Activated naive CD8-positive, alpha-beta T cell treated with anti-CD3 and anti-CD28 coated beads for 36 hours (primary cell): ENCODE measurements at places on chromosomes 12 and 14. TPM values are rescaled to one million over a fixed set of nuclear protein-coding genes. Genes with fewer than 3 reads are reported as not detected.

DNA sequence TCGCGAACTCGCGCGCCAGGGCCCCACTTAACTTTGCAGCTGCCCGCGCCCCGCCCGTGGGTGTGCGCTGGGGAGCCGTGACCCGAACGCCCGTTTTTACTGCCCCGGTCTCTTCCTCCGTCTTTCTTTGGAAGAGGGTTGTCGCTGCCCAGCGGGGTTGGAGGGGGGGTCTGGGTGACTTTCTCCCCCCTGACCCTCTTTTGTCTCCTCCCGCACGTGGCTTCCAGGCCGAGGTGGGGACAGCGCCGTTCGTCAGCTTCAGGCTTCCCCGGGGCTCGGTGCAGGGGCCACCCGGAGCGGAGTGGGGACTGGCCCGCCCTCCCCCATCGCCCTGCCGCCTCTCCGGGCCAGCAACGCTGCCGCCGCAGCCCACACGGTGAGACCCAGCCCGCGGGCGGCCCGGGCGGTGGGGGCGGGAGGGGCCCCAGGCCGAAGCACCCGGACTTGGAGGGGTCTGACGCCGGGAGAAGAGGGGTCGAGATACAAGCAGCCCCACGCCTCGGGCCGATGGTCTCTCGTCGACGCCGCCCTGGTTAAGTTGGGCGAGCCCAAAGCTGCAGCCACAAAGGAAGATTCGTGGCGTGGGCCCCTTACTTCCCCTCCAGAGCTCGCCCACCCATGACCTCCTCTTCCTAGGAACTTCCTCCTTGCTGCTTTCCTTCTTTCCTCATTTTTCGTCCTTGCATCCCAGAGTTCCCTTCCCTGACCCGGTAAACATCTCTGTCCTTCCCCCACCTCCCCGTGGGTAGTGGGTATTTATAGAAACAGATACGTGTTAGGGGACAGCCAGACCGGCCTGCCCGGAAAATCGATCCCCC is 1.2 kb downstream of the DYRK2 start:
- H3K27me3 ChIP-seq: no peaks in the 10 kb centered on the region
- peak overlapping the region; percentile 91 for H3K4me3 ChIP-seq
- H3K4me1 ChIP-seq: peaks cover 54% of the 10 kb centered on the region
- peak overlapping the region; percentile 90 for H3K27ac ChIP-seq
- peaks cover 35% of the 10 kb centered on the region for H3K36me3 ChIP-seq

DNA sequence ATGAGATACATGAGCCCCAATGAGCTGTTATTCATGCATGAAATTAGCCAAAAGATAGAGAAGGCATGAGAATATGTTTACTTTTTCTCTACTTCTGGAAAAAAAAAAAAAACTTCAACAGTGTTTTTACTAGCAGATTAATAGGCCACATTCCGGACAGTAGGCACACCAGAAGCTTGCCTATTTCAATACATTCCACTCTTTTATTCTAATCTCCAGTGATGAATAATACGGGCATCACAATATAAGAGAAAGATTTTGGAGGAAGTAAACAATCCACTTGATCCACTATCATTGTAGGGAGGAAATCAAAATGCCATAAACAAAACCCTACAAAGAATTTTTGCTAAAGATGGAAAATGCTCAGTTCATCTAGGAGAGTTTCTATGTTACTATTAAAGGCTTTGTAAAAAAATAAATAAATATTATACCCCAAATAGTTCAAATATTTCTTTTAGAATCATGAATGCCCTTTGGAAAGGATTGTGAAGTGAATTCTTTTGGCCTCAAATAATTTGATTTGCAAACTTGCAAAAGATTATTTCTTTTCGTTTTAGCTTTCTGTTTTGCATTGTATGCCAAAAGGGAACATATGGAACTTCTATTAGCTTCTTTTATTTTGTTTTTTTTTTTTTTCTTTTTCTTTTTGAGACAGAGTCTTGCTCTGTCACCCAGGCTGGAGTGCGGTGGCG is 232.6 kb downstream of the EPS8 start:
- H3K27ac ChIP-seq: no peak overlapping the region
- no peak for DNase-seq
- H3K27me3 ChIP-seq: no peaks in the 10 kb centered on the region

- no peaks in the 10 kb centered on the region for H3K36me3 ChIP-seq
- DNase-seq: peak; percentile 60
- H3K27me3 ChIP-seq: peaks cover 9% of the 10 kb centered on the region
Measured at GRCh38 chr14:105173901-105174894, 5.6 kb upstream of the JAG2 start.

DNA sequence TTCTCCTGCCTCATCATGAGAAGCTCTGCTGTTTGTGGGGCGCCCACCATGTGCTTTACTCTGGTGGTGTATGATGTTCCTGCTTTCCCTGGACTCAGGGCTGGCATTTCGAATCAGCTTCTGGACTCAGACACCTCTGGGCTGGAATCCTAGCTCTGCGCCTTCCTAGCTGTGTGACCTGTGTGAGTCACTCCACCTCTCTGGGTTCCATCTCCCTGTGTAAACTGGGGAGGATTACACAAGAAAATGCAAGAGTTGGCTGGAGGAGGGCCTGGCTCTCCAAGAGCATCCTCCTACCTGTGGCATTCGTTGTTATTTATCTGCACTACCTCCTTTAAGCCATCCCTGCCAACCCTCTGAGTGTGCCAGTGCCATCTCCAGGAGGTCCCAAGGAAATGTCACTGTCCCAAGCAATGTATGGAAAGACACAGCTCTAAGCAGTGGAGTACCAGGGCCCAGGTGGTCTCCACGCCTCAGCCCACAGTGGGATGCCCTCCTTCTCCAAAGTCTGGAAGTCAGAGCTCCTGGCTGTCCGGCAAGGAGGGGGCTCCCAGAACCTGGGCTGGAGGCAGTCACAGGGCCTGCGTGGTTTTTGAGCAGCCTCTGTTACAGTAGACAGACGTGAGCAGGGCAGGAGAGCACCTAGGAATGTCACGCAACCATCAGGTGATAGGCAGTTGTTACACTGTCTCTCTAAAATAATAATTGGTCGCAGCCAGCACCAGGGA is 7.3 kb upstream of the TNFAIP2 start:
- H3K27ac ChIP-seq: no peak overlapping the region
- DNase-seq: no peak
- H3K27me3 ChIP-seq: peaks cover 10% of the 10 kb centered on the region

DNA sequence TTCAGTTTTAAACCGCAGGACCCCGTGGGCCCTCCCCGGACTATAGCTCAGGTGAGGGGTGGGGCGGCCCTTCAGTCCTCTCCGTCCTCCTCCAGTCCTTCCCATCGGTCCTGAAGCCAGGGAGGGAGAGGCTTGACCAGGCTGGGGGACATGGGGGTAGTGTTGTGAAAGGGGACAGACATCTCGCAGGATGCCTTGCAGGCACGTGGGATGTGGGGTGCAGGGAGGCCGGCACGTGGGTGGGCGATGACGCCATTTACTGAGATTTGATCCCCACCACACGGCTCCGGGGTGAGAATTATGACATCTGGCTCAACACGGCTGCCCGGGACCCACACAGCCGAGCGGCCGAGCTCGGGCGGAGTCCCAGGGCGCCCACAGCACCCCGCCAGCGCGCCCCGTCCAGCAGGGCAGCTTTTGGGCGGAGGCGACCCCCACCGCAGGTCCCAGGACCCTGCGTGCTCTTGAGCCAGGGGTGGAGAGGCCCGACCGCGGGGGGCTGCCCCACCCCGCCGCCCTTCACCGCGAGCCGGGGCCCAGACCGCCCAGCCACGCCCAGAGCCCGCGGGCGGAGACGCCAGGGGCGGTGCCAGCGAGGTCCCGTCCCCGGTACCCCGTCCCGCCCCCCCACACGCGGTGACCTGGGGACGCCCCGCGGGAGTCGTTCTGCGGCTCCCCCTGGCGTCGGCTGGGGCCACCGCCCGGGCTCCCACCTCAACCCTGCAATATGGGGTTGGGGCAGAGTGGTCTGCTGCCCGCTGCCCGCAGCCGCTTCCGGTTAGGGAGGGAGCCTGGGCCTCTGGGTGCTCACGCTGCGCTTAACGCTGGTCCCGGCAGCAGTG is 3.3 kb upstream of the EXOC3L4 start:
- H3K4me3 ChIP-seq: peak overlapping the region; percentile 55
- DNase-seq: peak; percentile 78
- peaks cover 8% of the 10 kb centered on the region for H3K4me1 ChIP-seq
- peaks cover 6% of the 10 kb centered on the region for H3K27me3 ChIP-seq

DNA sequence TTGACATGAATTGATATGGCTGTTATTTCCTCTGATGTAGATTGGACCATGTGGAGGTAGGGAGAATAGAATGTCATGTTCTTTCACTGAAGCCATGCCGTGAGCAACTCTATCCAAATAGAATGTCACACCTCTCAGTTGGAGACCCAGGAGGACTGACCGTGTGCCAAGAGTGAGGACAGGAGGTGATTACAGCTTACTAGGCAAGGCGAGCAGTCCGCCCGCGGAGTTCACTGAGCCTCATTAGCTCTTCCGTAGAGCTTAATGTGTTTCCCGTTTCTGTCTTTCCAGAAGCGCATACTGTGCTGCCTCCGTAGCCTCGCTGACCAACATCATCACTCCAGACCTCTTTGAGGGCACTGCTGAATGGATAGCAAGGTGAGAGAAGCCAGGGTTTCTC is 45.6 kb downstream of the FNTB start:
- no peak overlapping the region for H3K27ac ChIP-seq
- no peak for DNase-seq
- H3K4me3 ChIP-seq: no peak overlapping the region
- H3K36me3 ChIP-seq: peaks cover 14% of the 10 kb centered on the region
- H3K27me3 ChIP-seq: no peaks in the 10 kb centered on the region

- no peak for DNase-seq
- no peak overlapping the region for H3K4me3 ChIP-seq
- H3K27me3 ChIP-seq: peaks cover 4% of the 10 kb centered on the region
Measured at GRCh38 chr12:104909761-104910160, 48.3 kb downstream of the SLC41A2 start.

DNA sequence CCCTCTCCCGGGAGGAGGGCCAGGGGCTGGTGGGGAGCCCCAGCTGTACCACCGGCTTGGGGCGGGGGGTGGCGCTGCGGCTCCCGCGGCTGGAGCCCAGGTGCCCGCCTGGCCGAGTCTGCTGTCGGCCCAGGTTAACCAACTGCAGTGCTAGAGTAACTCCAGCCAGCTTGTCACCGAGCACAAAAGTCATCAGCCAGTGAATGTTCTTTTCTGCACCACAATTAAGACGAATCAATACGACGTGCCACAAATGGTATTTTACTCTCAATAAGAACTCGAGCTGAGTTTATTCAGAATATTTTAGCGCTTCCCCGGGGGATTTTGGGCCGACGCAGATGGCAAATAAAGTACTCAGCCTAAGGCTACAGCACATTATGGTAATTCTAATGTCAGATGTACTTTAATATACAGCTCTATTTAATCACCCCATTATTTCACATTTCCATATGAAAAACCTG is 83.2 kb downstream of the BCL11B start:
- H3K4me1 ChIP-seq: peaks cover 84% of the 10 kb centered on the region
- H3K4me3 ChIP-seq: peak overlapping the region; percentile 84
- peaks cover 39% of the 10 kb centered on the region for H3K36me3 ChIP-seq
- H3K27ac ChIP-seq: peak overlapping the region; percentile 96

DNA sequence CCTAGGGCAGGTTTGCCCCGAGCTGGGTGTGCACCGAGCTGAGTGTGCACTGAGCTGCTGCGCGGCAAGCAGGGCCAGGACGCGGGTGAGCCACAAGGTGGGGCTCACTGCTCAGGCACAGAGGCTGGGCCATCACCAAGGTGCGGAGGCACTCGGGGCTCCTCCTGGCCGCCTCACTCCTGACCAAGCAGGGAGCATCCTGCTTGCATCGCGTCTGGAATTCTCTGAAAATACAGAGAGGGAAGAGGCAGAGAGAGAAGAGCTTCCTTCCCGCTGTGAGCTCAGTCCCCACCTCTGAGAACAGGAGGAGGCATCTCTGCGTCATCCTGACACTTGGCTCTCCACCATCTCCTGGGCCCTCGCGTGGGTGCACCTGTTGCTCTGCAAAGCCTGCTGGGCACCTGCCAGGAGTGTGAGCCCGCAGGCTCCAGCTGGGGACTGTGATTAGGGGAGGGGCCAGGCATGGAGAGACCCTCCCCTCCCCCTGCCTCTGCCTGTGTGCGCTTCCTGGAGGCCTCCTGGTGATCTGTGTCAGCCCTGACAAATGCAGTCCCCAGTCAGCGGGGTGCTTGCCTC is 116.3 kb downstream of the GLT1D1 start:
- no peak overlapping the region for H3K27ac ChIP-seq
- peak; percentile 43 for DNase-seq
- peaks cover 5% of the 10 kb centered on the region for H3K4me1 ChIP-seq

GRCh38 chr14:73358187-73358586 is 100.2 kb downstream of the NUMB start:
- DNase-seq: no peak
- peaks cover 2% of the 10 kb centered on the region for H3K36me3 ChIP-seq
- H3K27ac ChIP-seq: no peak overlapping the region
- no peaks in the 10 kb centered on the region for H3K27me3 ChIP-seq
- no peaks in the 10 kb centered on the region for H3K4me1 ChIP-seq

GRCh38 chr12:43621262-43621661 is 69.3 kb upstream of the ADAMTS20 start:
- H3K27ac ChIP-seq: no peak overlapping the region
- DNase-seq: no peak
- no peaks in the 10 kb centered on the region for H3K36me3 ChIP-seq
- peaks cover 4% of the 10 kb centered on the region for H3K27me3 ChIP-seq
- no peak overlapping the region for H3K4me3 ChIP-seq

DNA sequence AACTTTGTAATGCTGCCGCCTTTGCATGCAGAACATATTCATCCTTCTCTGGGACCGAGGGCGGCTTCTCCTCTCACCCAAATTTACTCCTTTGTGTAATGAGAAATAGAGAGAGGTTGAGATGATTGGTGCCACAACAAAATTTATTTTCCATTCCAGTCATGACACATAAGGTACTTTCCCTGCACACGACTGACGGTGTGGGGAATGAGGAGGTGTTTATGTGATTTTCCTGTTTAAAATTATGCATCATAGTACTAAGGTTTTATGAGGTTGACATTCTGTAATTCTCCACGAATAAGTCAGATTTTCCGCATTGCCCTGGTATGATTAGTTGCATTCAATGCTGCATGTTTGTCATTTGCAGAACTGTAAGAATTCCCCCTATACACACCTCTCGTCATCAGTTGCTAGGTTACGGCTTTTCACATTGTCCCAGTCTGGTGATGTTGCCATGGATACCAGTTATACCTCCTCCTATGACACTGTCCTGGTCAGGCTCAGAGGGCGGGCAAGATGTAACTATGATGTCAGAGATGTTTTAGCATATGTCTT is 23.1 kb downstream of the BICDL1 start:
- peak; percentile 82 for DNase-seq
- H3K36me3 ChIP-seq: peaks cover 69% of the 10 kb centered on the region
- H3K27me3 ChIP-seq: no peaks in the 10 kb centered on the region
- peak overlapping the region; percentile 99 for H3K27ac ChIP-seq
- H3K4me3 ChIP-seq: peak overlapping the region; percentile 75
- peaks cover 86% of the 10 kb centered on the region for H3K4me1 ChIP-seq

DNA sequence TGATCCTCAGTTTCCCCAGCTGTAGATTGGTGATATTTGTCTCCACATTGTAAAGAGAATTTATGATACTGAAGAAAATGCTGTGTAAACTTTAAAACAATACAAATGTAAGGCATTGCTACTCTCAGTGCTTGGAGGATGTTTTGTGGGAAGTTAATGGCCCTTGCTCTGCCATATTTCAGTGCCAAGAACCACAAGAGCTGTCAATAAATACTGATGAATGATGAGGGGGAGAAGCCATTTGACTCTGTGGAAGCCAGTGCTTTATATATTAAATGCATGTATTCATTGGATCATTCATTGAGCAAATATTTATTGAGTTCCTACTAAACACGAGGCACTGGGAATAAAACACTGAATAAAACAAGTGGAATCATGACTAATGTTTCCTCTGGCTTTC is 30.8 kb downstream of the CACNA1C start:
- H3K4me1 ChIP-seq: no peaks in the 10 kb centered on the region
- H3K4me3 ChIP-seq: no peak overlapping the region
- no peaks in the 10 kb centered on the region for H3K36me3 ChIP-seq
- no peak for DNase-seq

Gene DBX2
- not detected for total RNA-seq

Gene MFAP5
- total RNA-seq: not detected

Gene ASCL1
- total RNA-seq: not detected

Gene NRL
- total RNA-seq: 1.8 TPM

Gene RNF212B
- not detected for total RNA-seq
